ENCODE measurements at places on chromosomes 16 and 17. TPM values are rescaled to one million over a fixed set of nuclear protein-coding genes. Genes with fewer than 3 reads are reported as not detected.

DNA sequence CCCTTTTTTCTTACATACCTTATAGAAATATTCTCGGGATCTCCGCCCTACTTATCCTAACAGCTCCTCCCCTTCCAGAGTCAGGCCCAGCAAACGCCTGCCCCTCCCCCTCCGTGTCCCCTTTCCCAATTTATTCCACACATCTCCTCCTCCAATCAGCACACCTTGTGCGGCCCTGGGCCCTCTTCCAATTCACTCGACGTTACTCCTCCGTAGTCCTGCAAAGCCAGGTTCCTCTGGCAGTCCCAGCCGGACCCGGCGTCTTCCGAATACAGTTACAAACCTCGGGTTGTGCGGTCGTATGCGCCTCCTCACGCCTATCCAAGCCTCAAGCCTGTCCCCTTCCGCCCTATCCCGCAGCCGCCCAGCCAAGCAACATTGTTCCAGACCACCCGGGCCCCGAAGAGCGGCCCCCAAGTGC is 677 bp downstream of the CBX1 start:
- H3K36me3 ChIP-seq, result peaks cover 5% of the 10 kb centered on the region
- H3K27me3 ChIP-seq, result no peaks in the 10 kb centered on the region
- H3K27ac ChIP-seq, result peak overlapping the region; percentile 72
- DNase-seq, result peak; percentile 78
- peak overlapping the region; percentile 87 for H3K4me3 ChIP-seq
- no peaks in the 10 kb centered on the region for H3K4me1 ChIP-seq

- peaks cover 36% of the 10 kb centered on the region for H3K36me3 ChIP-seq
- H3K27ac ChIP-seq, result no peak overlapping the region
- no peak overlapping the region for H3K4me3 ChIP-seq
- H3K4me1 ChIP-seq, result no peaks in the 10 kb centered on the region
- no peaks in the 10 kb centered on the region for H3K27me3 ChIP-seq
Observed at GRCh38 chr17:44804302-44805089, 25.6 kb downstream of the GJC1 start.

DNA sequence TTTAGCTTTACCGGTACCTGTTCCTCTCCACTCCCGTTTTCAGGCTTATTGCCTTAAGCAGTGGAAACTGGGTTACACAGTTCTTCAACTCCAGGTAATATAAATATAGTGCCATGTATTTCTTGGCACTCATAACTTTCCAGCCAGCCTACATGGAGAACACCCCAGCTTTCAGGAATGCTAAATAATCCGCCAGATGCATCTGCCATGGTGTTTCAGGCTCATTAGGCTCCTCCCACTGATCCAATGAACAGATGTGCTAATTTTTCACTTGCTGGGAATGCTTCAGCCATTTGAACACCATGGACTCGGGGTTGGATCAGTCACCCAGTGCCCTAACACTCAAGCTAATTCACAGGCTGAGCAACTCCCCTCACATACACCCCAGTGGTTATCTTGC is 4.6 kb downstream of the ANKFN1 start:
- H3K27ac ChIP-seq, result no peak overlapping the region
- H3K27me3 ChIP-seq, result no peaks in the 10 kb centered on the region
- H3K36me3 ChIP-seq, result no peaks in the 10 kb centered on the region

DNA sequence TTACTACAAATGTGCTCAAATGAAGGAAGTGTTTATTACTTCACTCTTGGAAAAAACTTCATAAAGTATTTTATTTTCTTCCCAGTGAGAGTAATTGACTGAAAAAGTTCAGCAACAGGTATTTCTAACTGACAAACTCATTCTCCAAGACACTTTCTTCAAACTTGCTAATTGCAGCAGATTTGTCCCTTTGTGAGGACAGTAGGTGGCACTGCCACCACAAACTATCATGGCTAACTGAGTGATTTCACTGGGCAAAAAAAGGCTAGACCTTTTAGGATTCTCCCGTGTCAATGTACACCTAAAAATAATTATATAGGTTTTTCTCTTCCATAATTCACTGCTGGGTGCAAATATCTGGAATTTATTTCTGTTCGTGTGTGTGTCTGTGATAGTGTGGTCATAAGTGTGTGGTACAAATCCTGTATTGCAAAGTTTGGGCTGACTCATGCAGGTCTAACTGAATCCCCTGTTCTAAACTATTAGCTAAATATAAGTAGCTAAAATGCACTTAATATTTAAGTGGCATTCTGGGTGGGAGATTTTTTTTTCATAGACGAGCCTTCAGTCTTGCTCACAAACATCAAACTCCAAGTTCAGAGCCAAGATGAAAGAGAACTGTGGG is 3.9 kb downstream of the HS3ST3A1 start:
- DNase-seq, result no peak
- H3K27me3 ChIP-seq, result peaks cover 21% of the 10 kb centered on the region
- peaks cover 2% of the 10 kb centered on the region for H3K4me1 ChIP-seq
- no peak overlapping the region for H3K4me3 ChIP-seq

The TSPOAP1 gene
- polyA plus RNA-seq, result 7.6 TPM

DNA sequence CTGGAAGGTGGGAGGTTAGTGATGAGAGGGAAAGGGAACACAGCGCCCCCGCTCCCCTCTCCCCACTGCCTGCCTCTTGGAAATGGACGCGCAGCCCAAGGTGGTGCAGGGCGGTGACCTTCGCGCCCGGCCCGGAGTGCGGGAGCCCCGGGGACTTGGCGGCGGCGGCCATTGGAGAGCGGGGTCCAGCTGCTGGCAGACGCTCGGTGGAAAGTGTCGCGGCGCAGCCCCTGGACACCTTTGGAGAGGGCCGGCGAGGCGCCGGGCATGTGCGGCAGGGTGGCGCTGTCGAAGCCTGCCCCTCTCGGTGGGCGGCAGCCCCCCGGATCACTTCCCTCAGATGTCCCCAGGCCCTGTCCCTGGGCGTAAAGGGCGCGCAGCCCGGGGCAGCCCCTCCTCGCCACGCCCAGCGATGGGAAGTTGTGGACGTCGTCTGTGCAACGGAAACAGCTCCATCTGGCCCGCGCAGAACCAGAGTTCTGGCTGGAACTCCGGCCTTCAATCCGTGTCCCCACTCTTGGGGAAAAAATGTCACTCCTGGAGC is 16.7 kb downstream of the SALL1 start:
- peak overlapping the region; percentile 58 for H3K4me3 ChIP-seq
- DNase-seq, result peak; percentile 77
- H3K27me3 ChIP-seq, result no peaks in the 10 kb centered on the region
- H3K27ac ChIP-seq, result no peak overlapping the region
- peaks cover 2% of the 10 kb centered on the region for H3K4me1 ChIP-seq
- peaks cover 21% of the 10 kb centered on the region for H3K36me3 ChIP-seq

DNA sequence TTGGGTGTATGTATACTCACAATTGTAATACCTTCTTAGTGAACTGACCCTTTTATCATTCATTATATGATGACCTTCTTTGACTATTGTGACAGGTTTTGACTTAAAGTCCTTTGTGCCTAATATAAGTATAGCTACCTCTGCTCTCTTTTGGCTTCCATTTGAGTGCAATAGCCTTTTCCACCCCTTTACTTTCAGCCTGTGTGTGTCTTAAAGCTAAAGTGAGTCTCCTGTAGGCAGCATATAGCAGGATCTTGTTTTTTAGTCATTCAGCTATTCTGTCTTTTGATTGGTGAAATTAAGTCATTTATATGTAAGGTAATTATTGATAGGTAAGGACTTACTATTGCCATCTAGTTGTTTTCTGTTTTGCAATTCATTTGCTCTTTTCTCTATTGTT is 15.9 kb upstream of the TBX4 start:
- no peak for DNase-seq
- no peaks in the 10 kb centered on the region for H3K36me3 ChIP-seq
- no peaks in the 10 kb centered on the region for H3K27me3 ChIP-seq
- H3K4me3 ChIP-seq, result no peak overlapping the region
- H3K4me1 ChIP-seq, result no peaks in the 10 kb centered on the region

- no peak overlapping the region for H3K4me3 ChIP-seq
- H3K27ac ChIP-seq, result no peak overlapping the region
- no peaks in the 10 kb centered on the region for H3K36me3 ChIP-seq
- no peak for DNase-seq
- H3K27me3 ChIP-seq, result no peaks in the 10 kb centered on the region
- H3K4me1 ChIP-seq, result no peaks in the 10 kb centered on the region
Observed at GRCh38 chr16:76162046-76162445, 115.2 kb upstream of the CNTNAP4 start.

The SUMO2 gene
- 91.0 TPM for polyA plus RNA-seq

The HS3ST4 gene
- 1.9 TPM for polyA plus RNA-seq

The YBX2 gene
- 19.2 TPM for polyA plus RNA-seq

GRCh38 chr16:89853306-89853993 is 19.9 kb upstream of the TCF25 start:
- no peaks in the 10 kb centered on the region for H3K27me3 ChIP-seq
- peaks cover 2% of the 10 kb centered on the region for H3K36me3 ChIP-seq
- no peak overlapping the region for H3K27ac ChIP-seq
- no peak for DNase-seq

DNA sequence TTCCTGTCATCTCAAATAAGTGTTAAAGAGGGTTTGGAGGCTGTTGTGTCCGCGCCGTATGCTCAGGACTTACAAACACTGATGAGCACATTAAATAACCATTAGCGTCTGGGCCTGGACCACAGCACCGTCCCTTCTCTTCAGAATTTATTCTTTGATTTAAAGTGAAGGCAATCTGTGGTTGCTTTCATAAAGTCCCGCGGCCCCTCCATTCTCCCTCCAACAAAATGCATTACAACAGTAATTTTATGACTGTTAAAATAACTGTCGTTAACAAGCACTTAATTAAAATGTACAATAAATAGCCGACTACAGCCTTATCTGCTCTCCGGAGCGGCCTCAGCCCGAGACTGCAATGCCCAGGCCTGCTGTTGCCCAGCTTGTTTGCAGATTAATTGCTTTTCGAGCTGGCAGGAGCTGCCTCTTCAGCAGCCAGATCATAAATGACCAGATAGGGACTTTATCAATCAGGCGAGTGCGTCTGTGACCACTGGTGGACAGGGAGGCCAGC is 30.6 kb upstream of the IRX3 start:
- no peaks in the 10 kb centered on the region for H3K27me3 ChIP-seq
- H3K4me1 ChIP-seq, result peaks cover 8% of the 10 kb centered on the region
- H3K36me3 ChIP-seq, result no peaks in the 10 kb centered on the region
- H3K27ac ChIP-seq, result no peak overlapping the region

- H3K4me1 ChIP-seq, result no peaks in the 10 kb centered on the region
- DNase-seq, result no peak
- no peak overlapping the region for H3K27ac ChIP-seq
- no peak overlapping the region for H3K4me3 ChIP-seq
- no peaks in the 10 kb centered on the region for H3K36me3 ChIP-seq
Observed at GRCh38 chr17:56313201-56313600, 159.9 kb downstream of the ANKFN1 start.

DNA sequence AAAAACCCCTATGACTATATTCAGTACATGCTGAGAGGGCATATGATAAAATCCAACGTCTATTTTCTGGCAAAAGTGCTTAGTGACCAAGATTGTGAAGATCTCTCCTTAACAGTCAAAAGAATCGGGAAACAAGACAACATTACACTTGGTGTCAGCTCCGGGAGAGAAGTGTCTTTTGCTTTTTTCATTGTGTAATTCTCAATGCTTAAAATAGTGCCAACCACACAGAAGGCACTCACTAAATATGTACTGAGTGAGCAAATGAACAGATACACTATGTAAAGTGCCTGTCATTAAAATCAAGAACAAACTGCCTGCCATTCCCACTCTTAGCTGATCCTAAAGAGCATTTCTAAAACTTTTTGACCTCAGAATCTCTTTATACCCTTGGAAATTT is 34.1 kb downstream of the VPS53 start:
- H3K27ac ChIP-seq, result no peak overlapping the region
- no peaks in the 10 kb centered on the region for H3K27me3 ChIP-seq
- no peaks in the 10 kb centered on the region for H3K4me1 ChIP-seq
- H3K4me3 ChIP-seq, result no peak overlapping the region
- H3K36me3 ChIP-seq, result no peaks in the 10 kb centered on the region

The MRPL45 gene
- polyA plus RNA-seq, result 47.6 TPM

DNA sequence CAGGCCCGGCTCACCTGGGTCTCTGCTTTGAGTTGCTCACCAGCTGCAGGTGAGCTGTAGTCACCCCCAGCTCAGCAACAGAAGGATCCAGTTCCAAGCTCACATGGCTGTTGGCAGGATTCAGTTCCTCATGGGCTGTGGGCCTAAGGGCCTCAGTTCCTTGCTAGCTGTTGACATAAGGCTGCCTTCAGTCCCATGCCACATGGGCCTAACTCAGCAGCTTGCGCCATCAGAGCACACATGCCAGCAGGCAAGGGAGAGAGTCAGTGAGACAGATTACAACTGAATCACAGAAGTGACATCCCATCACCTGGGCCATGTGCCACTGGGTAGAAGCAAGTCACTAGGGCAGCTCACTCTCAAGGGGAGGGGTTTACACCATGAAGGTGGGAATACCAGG is 24.7 kb downstream of the PSMD7 start:
- no peaks in the 10 kb centered on the region for H3K4me1 ChIP-seq
- no peaks in the 10 kb centered on the region for H3K27me3 ChIP-seq
- DNase-seq, result no peak
- peaks cover under 1% of the 10 kb centered on the region for H3K36me3 ChIP-seq

GRCh38 chr16:26374279-26374925 is 682.6 kb downstream of the HS3ST4 start:
- H3K4me1 ChIP-seq, result no peaks in the 10 kb centered on the region
- H3K4me3 ChIP-seq, result no peak overlapping the region
- no peak for DNase-seq
- H3K27me3 ChIP-seq, result no peaks in the 10 kb centered on the region
- H3K27ac ChIP-seq, result no peak overlapping the region
- no peaks in the 10 kb centered on the region for H3K36me3 ChIP-seq

GRCh38 chr17:59884861-59885260 is 7.9 kb downstream of the TUBD1 start:
- no peak for DNase-seq
- no peak overlapping the region for H3K4me3 ChIP-seq
- H3K27me3 ChIP-seq, result no peaks in the 10 kb centered on the region
- H3K36me3 ChIP-seq, result peaks cover 24% of the 10 kb centered on the region

DNA sequence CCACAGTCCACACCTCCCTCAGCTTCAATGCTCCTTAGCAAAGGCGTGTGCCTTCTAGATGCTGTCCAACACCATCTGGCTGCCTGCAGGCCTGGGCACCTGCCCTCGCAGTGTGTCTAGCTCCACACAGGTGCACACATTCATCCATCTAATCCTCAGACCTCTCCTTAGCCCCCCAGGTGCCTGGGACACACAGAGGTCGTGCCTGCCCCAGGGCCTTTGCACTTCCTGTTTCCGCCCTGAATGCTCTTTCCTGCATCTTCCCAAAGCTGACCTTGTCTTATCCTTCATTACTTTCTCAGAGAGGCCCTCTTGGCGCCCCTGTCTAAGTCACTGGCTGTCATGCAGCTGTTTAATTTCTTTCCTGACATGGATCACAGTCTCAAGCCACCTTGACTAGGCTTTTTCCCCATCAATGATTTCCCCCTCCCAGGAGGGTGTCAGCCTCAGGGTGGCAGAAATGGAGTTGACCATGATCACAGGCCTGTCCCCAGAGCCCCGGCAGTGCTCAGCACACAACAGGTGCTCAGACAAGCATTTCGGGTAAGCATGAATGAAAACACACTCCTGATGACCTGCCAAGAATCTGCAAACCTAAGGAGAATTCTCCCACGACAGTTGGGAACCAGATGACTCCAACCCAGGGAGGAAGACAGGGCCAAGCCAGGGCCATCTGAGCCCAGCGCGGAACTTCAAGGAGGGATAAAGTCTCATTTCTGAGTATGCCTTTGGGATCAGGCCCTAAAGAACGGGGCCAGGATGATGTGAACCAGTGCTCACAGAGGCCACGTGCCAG is 76.3 kb downstream of the LITAF start:
- H3K36me3 ChIP-seq, result no peaks in the 10 kb centered on the region
- H3K27me3 ChIP-seq, result no peaks in the 10 kb centered on the region
- no peak overlapping the region for H3K4me3 ChIP-seq
- DNase-seq, result no peak

The PSMB10 gene
- 81.7 TPM for polyA plus RNA-seq

GRCh38 chr17:44807093-44807816 is 22.8 kb downstream of the GJC1 start:
- H3K36me3 ChIP-seq, result peaks cover 10% of the 10 kb centered on the region
- H3K4me3 ChIP-seq, result no peak overlapping the region
- no peak for DNase-seq
- H3K27ac ChIP-seq, result no peak overlapping the region
- H3K27me3 ChIP-seq, result no peaks in the 10 kb centered on the region
- H3K4me1 ChIP-seq, result no peaks in the 10 kb centered on the region

The CD300LB gene
- not detected for polyA plus RNA-seq

Measured in H1 (cell line).